ENCODE measurements at places on chromosomes 7 and 10. TPM values are rescaled to one million over a fixed set of nuclear protein-coding genes. Genes with fewer than 3 reads are reported as not detected.
A peak's percentile ranks its signal among the peaks of the same experiment; 100 is the strongest.

- peak; percentile 59 for DNase-seq
Measured at GRCh38 chr10:31707093-31708039, 221.3 kb downstream of the ARHGAP12 start.

DNA sequence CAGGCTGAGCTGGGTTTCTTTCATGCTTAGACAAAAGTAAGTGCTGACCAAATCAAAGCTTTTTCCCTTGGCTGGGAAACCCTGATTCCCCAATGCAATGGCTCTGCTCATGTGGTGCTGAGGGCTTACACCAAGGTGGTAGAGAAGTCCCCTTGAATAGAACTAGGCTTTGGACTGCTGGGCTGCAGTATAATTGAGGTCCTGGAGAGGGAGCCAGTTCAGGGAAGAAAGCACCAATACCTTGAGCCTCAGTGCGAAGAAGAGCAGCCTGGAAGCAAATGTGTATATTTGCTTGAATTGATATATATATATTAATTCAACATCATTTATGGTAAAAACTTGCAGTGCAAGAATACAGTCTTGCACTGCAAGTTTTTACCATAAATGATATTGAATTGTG, 391.1 kb downstream of the RPS24 start:
- DNase-seq, result no peak

DNA sequence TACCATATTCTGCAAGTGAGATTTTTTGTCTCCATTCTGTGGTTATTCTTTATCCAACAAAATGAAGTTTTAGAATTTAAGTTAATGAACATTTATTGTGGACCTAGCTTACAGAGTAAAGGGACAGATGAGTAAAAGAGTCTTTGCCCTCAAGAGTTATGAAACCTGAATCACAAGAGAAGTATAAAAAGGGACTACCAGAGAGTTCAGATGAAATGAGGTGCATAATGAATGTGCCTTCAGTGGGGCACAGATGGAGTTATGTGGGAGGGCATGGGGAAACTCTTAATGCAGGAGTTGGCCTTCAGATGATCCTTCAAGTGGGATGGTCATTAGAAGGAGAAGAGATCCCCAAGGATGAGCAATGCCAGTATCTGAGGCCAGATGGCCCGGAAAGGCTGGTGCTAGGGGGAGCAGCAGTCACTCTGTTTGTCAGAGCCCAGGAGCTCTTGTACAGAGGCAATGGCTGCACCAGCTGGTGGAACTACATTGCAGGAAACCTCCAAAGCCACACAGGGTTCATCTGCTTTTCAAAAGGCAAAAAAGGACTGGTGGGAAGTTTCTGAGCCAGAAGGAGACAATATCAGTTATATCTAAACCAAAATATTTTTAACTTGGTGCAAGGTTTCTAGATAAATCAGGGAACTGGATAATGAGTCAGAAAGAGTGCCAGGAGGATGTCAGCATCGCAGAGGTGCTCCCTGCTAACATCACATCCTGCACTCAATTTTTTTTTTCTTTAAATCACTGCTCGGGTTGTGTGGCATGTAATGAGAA, 162.0 kb downstream of the KLF6 start:
- no peak for DNase-seq

- DNase-seq, result no peak
Measured at GRCh38 chr7:115707258-115708012, 323.1 kb downstream of the TFEC start.

The HGF gene
- not detected for total RNA-seq

The UTF1 gene
- 0.61 TPM for total RNA-seq

The HOXA7 gene
- total RNA-seq, result not detected

The RARRES2 gene
- 0.86 TPM for total RNA-seq
